ENCODE measurements at places on chromosomes 1 and 21.

- no peak for DNase-seq
Measured at GRCh38 chr1:220873868-220874655, 5.2 kb upstream of the HLX start.

DNA sequence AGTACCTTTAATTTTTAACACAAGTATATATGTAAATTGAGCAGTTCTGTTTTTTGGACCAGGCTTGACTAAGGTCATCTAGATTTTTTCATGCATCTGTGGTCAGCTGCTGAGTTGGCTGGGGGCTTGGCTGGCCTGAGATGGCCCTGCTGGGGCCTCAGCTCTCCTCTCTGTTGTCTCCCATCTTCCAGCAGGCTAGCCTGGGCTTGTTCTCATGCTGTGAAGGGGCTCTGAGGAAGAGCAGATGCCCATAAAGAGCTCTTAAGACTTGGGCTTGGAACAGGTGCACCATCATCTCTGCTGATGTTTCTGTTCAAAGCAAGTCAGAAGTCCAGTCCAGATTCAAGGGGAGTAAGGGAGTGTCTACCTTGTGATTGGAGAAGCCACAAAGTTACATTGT is 51.2 kb upstream of the TNR start:
- no peak for DNase-seq

DNA sequence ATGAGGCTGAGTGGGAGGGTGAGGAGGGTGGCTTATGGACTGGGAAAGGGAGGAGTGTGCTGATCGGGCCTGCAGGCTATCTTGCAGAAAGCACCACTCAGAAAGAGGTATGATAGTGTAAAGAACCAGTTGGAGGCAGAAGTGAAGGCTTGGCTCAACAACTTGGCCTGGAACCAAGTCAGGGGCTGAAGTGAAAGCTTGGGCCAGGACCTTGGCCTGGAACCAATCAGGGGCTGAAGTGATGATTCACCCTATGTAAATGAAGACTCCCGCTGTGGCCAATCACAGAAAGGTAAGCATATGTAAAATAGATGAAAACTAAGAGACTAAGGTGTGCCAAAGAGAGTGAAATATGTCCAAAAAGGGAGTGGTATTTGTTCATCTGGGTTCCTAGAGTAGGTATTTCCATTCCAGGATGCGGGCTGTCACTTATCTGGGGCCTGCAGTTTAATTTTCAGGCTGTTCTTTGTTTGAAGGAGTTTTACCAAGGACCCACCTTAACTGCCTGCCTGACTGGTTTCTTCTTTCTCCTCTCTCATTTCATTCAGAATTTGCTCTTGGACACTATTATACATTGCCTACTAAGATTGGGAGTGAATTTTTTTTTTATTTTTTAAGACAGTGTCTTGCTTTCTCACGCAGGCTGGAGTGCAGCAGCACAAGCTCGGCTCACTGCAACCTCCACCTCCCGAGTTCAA is 5.1 kb upstream of the RFX5 start:
- DNase-seq, result no peak

DNA sequence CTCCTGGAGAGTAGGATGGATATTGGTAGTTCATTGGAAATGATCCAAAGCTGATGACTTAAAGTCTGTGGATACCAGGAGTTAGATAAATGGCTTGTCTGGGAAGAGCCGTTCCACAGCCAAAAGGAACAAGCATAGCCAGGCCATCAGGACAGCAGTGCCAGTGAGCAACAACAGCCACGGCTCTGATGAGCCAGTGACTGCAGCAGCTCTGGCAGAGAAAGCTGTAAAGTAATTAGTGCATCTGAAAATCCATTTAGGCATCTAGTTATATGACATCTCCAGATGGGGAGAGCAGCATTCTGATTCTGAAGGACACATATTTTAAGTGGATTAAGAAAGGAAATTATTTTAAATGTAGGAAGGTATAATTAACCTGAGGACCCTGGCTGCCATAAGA is 256.2 kb upstream of the PLXNA2 start:
- no peak for DNase-seq

DNA sequence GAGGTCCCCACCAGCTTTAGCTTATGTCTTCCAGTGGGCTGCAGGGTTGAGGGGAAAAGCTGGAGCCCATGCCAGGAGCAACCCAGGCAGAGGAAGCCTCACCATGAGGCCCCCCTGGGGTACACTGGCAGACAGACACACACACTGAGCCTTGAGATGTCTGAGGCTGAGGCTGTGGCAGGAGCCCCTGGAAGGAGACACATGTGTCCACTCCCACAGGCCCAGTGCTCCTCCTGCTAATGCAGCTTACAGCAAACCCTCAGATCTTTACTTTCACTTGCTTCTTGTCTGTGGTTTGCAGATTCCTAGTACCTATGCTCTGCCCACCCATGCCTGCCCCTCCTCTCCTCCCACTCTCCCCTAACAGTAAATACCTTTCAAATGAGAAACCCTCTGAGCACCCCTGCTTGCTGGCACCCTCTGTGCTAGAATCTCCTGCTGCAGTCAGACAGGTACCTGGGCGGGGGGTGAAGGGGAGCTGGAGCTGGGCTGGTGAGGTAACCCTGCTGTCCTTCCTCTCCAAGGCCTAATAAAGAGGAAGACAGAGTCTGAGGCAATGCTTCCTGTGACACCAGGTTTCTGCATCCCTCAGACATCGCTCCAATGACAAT is 63.4 kb upstream of the NEK2 start:
- no peak for DNase-seq

DNA sequence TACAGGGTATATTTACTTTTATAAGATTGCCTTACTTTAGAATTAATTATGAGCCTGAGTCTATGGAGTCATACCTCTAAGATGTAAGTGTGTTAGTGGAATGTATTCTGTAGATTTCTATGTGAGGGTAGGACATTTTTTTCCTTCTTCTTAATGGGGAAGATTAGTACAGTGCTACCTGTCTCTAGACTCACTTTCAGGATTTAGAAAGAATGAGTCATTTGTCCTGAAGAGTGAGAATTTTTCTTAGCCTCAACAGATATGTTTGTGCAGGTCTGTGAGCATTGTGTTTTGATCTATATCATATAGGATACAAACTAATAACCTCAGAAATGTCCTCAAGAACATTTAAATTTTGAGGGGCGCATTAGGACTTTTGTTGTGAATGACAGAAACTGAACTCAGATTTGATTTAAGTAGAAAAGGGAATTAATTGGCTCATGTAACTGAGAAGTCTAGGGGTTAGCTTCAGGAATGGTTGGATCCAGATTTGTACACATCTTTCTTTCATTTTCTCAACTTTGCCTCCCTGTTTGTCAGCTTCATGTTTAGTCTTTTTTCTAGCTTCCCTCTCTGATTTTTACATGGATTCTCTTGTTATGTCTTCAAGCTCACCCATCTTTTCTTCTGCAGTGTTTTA is 45.3 kb downstream of the TTC3 start:
- no peak for DNase-seq

GRCh38 chr1:230266456-230266855 is 159.7 kb downstream of the PGBD5 start:
- no peak for DNase-seq

DNA sequence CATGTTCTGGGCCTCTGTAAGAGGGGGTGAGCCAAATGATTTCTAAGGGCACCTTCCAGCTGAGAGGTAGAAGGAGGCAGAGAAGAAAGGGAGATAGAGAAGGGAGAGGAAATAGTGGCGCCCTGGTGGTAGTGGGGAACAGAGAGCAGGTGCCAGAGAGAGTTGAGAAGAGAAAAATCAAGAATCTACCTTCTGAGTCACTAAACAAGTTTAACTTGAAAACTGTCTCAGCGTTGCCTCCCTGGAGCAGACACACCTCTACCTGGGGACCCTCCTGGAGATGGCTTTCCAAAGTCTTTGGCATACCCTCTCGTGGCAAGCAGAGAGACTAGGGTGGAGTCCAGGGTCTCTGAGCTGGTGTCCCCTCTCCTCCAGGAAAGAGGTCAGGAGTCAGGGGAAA is 1.1 kb upstream of the SLC45A3 start:
- DNase-seq, result no peak

GRCh38 chr1:31705080-31705866 is 1.5 kb upstream of the COL16A1 start:
- DNase-seq, result peak; percentile 19

DNA sequence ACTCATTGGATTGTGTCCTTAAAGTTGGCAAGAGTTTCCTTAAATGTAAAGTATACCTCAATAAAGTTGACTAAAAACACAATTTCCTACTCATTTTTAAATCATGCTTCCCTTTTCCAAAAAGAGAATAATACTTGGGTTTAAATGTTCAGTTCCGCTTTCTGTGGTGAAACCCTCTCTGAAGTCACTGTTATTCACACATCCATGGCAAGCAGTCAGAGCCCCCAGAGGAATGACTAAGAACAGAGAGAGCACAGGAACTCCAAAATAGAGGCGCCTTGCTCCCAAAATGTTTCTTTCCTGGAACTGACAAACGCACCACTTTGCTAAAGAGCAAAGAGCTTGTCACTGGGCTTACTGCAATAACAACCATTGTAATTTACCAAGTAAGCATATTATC is 142.5 kb downstream of the TIAM1 start:
- no peak for DNase-seq

GRCh38 chr1:225767634-225768540 is 9.7 kb upstream of the SRP9 start:
- no peak for DNase-seq

GRCh38 chr1:206580438-206581113 is 31.7 kb downstream of the EIF2D start:
- DNase-seq, result no peak

DNA sequence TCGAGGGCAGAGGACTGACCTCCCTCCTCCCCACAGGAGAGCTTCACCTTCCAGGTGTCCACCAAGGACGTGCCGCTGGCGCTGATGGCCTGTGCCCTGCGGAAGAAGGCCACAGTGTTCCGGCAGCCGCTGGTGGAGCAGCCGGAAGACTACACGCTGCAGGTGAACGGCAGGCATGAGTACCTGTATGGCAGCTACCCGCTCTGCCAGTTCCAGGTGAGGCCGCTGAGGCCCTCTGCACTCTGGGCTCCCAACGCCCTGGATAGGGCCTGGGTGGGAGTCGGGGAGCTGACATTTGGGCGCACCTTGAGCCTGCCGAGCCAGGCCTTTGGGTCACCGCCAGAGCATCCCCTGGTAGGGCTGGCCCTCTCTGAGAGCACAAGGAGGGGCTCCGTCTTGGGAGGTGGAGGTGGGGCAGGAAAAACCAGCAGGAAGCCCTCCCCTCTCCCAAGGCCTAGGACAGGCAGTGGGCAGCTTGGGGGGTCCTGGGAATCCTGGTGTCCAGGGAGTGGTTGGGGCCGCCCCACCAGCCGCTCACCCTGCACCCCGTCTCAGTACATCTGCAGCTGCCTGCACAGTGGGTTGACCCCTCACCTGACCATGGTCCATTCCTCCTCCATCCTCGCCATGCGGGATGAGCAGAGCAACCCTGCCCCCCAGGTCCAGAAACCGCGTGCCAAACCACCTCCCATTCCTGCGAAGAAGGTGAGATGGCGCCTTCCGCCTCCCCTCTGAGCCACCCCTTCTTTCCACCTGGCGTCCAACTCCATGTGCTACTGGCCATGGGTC is 65.1 kb downstream of the PIK3CD start:
- DNase-seq, result no peak

DNA sequence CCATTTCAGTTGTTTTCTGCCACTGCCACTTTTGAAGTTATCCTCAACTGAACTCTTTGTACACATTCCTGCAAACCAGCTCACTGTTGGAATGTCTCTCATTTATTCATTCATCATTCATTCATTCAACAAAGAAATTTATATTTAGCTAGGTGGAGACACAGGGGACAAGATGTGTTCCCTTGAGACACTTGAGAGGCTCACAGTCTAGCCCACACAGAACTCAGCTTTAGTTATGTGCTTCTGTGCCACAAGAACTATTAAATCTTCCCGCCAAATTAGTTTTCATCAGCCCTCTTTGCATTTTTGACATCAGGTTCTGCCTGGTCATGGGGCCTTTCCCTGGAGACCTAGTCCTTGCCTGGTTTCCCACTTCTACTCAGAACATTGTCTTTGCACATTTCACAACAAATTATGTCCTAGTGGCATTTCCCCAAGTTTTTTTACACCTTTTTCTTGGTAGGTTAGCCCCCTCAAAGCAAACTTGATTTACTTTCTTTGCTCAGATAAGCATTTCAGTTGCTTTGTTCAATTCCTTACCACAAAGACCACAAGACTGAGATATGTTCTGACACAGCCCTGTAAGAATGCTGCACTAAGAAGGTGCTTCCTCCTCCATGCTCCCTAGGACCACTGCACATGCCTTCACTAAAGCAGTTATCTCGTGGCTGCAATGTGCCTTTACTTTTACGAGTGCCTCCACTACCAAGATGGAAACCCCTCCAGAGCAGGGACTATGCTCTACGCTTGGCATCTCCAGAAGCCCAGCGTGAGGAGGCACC is 31.0 kb downstream of the ILDR2 start:
- DNase-seq, result no peak

DNA sequence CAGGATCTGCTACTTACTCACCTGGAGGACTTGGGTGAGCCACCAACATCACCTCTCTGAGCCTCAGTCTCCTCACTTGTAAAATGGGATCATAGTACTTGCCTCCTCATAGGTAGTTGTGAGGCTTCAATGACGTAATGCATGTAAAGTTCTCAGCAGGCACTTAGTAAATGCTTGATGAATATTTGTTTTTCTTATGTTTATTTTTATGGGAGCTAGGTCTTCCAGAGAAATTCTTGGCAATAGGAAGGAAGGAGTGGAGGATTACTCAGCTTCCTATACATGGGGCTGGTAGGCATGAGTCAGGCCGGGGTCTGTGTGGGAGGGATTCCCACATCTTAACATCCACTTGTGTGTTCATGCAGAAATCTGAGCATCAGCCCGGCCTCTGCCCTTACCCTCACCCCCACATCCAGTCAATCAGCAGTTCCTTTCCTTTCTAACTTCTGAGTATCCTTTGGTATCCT is 95.4 kb upstream of the USP24 start:
- no peak for DNase-seq

GRCh38 chr1:31224068-31224467 is 15.6 kb downstream of the NKAIN1 start:
- DNase-seq, result no peak

DNA sequence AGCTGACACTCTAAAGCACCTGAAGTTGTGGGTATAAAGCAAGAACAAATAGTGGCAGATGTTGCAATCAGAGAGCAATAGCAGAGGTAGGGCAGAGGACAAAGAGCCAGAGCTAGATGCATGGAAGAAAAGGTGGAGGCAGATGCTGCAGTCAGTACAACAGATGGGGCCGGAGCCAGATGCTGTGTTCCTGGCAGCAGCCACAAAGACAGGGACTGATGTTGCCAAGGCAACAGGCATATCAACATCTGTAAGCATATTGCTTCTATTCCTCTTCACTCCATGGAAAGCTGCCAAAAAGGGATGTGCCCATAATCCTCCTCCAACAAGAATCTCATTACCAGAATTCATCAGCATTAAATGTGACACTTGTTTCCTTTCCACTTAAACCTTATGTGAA is 108.0 kb downstream of the TNNI3K start:
- no peak for DNase-seq
